Brain microvascular endothelial cell (primary cell): ENCODE measurements at places on chromosomes 12 and 14.

DNA sequence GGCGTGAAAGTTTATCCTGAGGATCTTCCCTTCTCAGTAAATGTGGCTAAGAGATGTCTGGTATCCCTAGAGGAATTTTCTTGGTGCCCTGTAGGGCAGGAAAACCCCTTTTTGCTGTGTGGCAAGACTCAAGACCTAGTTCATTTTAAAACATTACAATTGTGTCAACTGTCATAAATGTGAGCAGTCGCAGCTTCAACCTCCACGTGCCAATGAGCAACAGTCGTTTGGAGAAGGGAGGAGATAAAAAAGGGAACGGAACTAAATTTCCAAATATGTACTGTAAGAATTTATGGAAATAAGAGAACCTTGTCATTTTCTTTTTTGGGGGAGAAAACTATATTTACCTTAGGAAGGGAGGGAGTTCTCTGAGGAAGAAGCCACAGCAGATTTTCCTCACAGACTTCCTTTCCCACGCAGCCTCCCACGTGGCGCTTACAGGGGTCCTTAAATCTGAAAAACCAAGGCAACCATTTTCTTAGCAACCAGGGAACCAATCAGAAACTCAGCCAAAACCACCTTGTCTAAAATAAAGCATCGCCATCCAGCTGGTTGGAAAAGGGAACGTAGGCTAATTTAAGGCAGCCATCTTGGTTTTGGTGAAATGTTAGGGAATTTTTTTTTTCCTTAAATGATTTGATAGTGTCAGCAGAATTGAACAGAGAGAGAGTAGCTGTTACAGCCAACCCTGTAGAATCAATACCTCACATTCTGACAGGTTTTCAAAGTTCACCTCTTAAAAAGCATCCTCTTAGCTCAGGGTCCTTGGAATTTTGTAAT, 99.1 kb downstream of the FIGNL2 start:
- no peak for DNase-seq

- DNase-seq = no peak
Observed at GRCh38 chr14:97695456-97695981, 898.3 kb downstream of the VRK1 start.

DNA sequence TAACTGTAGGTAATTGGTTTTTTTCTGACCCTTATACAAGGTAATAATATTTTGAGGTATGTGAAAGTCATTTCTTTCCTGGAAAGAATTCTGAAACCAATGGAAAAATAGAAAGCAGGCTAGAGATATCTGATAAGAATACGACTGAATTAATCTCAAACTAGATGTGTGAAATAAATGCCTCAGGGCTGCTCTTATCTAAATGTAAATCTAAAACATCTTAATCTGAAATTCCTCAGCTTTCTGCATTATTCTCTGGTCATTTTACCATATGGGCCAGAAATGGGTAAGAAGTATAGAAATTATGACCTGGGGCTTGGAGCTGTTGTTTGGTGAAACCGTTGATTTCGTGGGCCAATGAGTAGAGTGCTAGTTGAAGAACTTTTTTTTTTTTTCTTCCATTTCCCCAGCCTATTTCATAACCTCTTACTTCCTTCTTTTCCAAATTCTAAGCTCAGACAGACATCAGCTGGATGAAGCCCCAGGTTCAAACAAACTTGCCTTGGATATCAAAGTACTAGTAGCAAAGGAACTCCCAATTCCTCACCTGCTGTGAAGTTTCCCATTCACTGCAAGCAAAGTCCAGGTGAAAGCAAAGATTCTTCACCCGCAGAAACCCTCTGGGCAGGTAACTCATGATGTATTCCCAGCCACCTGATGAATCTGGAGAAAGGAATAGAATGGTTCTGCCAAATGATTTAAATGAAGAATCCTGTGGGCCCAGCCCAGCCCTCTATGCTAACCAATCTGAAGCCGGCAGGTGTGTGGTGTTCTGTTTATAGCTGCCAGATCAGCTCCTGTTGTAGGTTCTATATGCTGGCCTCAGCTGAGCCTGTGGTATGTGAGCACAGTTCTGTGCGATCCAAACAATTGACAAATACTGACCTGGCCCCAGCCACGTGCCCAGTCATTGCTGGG, 9.7 kb upstream of the FOS start:
- DNase-seq = no peak

- no peak for DNase-seq
Observed at GRCh38 chr14:100320157-100320856, 2.8 kb upstream of the SLC25A47 start.

- no peak for DNase-seq
Observed at GRCh38 chr12:27015730-27016076, 1.5 kb upstream of the TM7SF3 start.

GRCh38 chr12:49550693-49551252, 11.9 kb downstream of the KCNH3 start:
- no peak for DNase-seq

DNA sequence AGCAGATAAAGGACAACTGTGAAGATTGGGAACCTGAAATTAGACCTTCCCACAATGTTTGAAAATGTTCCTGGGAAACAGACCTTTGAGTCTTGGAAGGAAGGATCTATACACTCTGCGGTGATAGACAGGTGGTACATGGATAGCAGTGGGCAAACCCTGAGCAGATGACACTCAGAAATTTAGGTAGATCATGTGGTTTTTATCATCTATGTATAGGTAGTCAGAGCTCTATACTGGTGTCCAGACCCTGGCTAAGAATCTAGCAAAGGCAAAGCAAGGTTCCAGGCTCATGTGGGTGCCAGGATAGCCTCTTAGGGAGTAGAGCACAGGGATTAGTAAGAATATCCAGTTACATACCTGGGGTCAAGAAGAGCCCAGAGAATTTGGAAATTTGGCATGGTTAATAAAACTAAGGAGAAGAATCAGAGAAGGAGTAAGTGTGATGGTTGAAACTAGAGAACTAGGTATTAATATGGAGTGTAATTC, 331.2 kb upstream of the FBXO33 start:
- DNase-seq = no peak

DNA sequence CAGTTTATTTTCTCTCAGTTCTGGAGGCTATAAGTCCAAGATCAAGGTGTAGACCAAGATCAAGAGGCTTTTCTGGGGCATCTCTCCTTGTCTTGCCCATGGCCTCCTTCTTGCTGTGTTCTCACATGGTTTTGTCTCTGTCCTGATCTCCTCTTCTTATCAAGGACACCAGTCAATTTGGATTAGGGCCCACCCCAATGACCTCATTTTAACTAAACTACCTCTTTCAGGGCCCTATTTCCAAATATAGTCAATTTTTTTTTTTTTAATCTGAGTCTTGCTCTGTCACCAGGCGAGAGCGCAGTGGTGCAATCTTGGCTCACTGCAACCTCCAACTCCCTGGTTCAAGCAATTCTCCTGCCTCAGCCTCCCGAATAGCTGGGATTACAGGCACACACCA, 50.8 kb downstream of the TSHR start:
- DNase-seq = no peak

DNA sequence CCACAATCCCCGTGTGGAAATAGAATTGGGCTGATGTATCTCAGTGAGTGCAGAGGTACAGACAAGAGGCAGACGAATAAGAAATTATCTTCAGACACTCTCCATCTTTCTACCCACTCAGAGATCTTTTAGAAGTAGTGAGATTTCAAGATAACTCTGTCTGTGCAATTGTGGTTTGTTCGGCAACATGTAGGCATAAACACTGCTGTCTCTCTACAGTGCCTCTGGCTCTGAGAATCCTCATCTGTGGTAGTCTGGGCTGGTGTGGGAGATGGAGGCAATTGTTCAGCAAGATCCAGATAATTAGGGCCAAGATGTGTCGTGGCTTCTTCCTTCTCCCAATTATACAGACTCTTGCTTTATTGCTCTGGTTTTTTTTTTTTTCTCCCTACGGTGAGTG, 3.1 kb downstream of the HOXC13 start:
- no peak for DNase-seq

- DNase-seq = no peak
Observed at GRCh38 chr14:104171029-104171697, 32.8 kb downstream of the KIF26A start.

GRCh38 chr12:65742018-65743010, 82.0 kb upstream of the HMGA2 start:
- peak; percentile 51 for DNase-seq

GRCh38 chr12:46024099-46024498, 33.7 kb upstream of the SCAF11 start:
- no peak for DNase-seq

DNA sequence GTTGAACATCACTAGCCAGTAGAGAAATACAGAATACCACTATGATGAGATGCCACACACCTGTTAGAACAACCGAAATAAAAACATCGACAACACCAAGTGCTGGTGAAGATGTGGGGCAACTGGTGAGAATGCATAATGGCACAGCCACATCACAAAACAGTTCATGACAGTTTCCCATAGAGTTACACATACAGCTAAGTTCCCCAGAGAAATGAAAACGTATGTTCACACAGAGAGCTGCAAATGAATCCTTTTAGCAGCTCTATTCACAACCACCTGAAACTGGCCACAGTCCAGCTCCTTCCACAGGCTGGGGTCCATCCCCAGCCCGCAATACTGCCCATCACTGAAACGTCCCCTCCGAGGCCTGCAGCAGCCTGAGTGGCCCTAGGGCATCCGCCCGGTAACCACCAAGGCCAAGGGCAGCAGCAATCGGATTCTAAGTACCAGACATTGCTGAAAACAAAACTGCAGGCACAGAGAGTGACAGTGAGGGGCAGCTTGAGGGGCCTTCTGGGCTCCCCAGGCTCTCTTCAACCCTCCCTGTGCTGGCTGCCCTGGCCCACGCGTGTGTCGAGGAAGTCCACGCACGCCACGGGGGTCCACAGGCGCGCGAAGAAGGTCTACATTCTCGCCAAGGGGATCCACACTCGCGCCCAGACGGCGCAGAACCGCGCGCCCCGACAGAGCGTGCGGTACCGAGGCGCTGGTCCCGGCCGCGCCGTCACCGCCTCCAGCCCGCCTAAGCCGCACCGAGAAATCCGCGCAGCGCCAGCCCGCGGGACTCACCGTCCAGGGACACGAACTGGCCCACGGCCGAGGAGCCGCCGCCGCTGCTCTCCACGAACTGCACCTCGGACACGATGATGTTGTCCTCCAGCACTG, 903 bp downstream of the BRF1 start:
- no peak for DNase-seq

- no peak for DNase-seq
Observed at GRCh38 chr12:89243771-89244170, 108.5 kb downstream of the DUSP6 start.

DNA sequence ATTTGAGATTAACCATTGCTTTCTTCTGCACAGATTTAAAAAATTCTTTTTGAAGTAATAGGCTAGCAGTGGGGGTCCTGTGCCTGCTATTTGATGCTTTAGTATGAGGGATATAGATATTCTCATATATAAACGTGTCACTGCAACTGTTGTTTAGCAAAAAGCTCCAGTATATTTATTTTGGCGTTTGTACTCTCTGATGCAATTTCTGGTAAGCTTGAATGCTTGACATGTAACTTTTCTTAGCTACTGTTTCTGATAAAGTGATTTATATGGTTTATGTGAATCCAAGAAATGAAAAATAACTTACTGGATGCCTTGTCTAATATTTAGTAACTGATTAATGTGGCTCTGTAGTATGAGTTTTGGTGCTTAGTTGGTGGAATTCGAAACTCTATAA, 77.1 kb downstream of the TTLL5 start:
- DNase-seq = no peak

DNA sequence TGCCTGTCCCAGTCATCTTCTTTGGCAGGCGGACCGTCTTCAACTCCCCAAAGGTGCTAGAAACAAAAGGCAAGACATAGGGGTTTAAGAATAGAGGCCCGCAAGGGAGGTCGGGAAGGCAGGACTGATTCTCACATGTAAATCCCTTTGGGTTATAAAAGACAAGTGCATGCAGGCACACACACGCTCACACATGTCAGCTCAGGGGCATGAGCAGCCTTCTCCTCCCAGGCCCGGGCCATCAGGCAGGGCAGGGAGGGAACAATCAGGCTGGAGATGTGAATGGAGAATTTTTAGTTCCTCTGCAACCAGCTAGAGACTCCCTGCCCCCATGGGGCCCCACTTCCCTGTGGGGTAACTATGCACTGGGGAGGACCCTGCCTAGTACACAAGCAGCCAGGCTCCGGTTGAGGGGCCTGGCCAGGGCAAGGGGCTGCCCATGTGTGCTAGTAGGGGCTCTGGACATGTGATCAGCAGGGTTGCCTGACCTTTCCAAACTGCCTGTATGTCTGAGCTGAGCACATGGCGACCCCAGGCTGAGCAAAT, 107.2 kb downstream of the RBM19 start:
- DNase-seq = no peak

GRCh38 chr12:100796621-100797020, 2.0 kb downstream of the ANO4 start:
- DNase-seq = no peak

DNA sequence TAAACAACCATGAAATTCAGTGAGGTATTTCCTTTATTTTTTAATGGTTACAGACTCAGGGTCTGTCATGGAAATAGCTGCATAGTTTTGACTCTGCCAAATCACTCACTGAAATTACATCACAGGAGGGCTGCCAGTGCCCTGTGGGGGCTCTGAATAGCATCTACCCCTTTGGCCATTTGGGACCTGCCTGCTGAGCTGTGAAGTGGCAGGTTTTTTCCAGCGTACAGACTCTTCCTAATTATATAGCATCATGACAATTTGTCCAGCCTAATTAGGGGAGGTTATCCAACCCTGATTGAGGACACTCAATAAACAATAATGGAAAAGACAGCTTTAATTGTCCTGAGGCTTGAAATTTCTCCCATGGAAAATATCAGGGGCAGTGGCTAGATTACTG, 1.8 kb upstream of the COCH start:
- no peak for DNase-seq
